ENCODE measurements at places on chromosomes 11 and 22.
A peak's percentile ranks its signal among the peaks of the same experiment; 100 is the strongest.

GRCh38 chr11:112235750-112236390 lies 9.6 kb downstream of the PTS start:
- no peak for DNase-seq

GRCh38 chr11:86278226-86278625 lies 23.8 kb upstream of the HIKESHI start:
- no peak for DNase-seq

DNA sequence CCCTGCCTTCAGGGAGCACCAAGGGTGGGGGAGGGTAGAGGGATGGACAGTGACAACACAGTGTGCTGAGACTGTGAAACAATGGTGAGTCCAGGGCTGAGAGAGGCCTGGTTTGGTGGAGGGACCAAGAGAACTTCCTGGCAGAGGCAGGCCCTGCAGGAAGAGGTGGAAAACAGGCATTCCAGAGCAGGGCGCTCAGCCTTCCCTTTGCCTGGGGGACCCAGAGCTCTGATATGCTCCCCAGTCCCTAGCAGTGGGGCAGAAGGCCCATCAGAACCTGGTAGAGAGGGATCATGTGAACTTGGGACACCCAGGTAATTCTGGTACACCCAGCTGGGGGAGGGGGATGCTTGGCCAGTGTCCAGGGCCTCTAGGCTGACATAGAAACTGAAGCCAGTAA lies 17.2 kb upstream of the UVRAG start:
- no peak for DNase-seq

DNA sequence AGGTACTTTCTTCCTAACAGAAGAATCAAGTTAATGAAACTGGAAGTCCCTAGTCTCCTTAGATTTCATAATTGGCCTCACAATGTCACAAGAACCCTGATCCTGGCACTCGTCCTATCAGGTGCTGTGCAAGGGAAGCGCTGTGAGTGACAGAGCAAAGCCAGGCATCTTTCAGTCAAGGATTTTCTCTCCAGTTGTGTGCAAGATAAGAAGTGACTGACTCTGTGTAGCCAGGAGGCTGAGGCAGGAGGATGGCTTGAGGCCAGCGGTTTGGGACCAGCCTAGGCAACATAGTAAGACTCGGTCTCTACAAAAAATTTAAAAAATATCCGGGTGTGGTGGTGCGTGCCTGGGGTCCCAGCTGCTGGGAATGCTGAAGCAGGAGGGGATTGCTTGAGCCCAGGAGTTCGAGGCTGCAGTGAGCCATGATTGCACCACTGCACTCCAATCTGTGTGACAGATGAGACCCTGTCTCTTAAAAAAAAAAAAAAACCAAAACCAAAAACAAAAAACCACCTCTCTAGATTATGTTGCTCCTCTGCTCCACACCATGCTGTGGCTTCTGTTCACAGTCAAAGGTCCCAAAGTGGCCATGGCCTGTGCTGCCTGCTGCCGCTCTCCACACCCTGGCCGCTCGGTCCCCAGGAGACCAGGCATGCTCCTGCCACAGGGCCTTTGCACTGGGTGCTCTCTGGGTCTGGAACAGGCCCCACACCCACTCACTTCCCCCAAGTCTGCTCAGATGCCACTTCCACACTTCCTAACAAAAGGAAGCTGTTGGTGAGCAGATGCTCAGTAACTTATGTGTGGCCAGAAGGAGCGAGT lies 54.2 kb upstream of the CLDN5 start:
- DNase-seq, result no peak

DNA sequence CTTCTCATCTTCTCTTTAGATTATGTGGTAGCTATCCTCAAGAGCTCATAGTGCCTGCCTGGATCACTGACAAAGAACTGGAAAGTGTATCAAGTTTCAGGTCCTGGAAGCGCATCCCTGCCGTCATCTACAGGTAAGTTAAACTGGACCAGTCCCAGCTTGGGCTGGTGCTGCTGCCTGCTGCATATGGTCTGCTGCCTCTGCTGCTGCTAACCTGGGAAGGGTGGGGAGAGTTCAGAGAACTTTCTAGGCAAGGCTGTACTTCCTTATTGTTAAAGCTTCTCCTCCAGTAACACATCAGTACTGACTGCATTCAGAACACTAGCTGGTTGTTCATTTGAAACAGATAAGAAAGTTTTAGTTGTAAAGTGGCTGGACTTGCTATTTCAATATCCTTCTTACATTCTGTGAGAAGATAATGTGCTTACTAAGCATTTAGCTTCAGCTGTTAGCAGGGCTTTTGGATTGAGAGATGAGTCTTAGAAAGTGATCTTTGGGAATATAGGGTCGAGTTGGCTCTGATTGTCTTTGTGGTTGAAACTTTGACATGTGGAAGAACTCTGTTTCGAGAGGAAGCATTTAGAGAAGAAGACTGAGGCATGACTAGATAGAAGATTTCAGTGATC lies 77.3 kb upstream of the HORMAD2 start:
- DNase-seq, result no peak

- DNase-seq, result no peak
Measured at GRCh38 chr11:1890856-1891830, 552 bp downstream of the PRR33 start.

GRCh38 chr11:84685976-84686375 lies 941.2 kb downstream of the DLG2 start:
- no peak for DNase-seq

- no peak for DNase-seq
Measured at GRCh38 chr11:69205743-69206612, 50.2 kb downstream of the SMIM38 start.

DNA sequence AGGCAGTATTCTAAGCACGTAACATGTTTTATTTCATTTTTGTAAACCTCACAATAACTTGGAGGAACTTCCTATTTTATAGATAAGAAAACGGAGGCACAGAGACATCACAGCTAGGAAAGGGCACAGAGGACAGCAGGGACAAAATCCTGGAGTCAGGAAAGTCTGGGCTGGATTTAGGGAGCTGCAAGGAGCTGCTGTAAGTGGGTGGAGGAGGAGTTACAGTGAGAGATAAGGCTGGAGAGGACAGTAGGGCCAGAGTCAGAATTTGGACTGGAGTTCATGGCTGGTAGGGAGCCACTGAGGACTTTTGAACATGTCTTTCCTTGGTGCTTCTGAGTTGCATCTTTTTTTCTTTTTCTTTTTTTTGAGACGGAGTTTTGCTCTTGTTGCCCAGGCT lies 32.2 kb upstream of the PTPRJ start:
- no peak for DNase-seq

DNA sequence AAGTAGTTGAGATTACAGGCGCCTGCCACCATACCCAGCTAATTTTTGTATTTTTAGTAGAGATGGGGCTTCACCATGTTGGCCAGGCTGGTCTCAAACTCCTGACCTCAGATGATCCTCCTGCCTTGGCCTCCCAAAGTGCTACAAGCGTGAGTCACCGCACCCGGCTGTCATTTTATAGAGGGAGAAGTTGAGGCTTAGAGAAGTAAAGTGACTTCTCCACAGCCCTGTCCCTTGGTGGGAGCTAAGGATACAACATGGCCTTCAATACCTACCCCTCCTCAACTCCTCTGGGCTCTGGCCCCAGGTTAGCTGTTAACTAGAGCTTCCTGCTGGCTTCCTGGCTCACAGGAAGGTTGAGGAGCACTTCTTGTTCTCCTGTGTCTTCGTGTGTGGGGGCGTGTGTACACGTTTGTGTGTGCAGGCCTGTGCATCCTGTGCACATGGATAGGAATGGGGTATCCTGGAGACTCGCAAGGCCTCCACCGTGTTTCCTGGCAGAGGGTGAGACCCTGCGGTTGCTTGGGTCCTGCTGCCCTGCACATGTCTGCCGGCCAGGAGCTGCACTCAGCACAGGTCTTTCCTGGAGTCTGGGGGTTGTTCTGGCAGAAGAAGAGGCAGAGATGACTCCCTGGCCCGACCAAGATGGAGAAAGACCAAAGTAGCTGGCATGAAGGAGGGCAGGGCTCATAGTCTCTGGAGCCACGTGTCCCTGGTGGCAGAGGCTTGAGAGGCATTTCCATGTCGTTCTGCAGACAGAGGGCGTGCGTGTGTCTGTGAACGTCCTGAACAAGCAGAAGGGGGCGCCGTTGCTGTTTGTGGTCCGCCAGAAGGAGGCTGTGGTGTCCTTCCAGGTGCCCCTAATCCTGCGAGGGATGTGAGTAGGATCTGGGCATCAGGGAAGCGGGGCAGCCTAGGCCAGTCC lies 2.4 kb downstream of the SIDT2 start:
- DNase-seq, result peak; percentile 65

DNA sequence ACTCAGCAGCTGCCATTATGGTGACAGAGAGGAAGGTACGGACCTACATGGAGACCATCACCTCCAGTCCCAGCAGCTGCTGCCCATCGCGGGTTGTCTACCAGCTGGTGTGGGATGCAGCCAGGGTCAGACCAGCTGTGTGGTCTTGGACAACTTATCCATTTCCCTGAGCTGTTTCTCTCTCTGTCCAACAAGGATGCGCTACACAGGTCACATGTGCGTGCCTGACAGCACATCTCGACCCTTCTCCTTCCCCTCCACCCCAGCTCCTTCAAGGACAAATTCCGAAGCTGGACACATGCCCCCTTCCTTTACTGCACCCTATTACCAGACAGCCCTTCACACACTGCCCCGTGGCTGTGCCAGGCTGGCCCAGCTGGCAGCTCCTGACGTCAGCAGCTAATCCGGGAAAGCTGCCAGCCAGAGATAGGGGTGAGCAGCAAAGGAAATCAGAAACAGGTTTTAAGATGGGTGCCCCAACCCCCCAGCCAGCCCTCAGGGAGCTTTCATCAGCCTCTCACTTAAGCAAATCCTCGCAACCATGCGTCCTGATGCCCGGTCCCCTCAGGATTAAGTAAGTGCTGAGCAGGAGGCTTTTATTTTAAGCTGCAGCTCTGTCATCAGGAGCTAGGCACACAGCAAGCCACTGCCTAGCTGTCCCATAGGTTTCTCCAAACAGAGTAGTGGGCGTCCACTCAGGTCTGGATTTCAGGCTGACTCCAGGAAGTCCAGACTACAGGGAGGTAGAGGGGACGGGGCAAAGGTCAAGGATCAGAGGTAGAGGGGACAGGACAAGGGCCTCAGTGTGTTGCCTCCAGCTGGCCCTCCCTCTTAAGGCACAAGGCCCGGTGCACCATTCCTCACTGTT lies 20.3 kb downstream of the TEF start:
- DNase-seq, result no peak

- DNase-seq, result no peak
Measured at GRCh38 chr11:120929090-120929489, 94.8 kb upstream of the TBCEL start.

- no peak for DNase-seq
Measured at GRCh38 chr11:132601875-132602274, 930.4 kb downstream of the OPCML start.

DNA sequence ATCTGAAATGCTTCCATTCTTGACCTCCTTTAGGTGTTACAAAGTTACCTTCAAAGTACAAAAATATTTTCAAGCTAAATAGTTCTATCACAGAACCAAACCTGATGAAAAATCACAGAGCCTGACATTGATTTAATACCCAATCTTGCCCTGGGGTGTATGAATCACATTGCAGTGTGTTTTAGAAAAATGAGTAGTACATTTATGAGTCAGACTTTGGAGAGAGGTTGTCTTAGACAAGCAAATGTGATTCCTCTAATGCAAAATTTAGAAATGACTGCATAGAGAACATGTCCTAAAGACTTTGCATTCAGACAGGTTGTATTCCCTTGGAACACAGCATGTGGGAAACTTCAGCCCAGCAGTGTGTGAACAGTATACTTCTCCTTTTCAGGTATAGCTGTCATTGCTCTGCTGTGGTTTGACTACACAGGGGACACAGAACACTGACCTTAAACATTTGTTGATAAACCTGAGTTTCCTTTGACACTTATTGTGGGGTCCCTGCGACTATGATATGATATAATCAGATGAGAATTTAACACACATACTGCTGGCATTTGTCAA lies 972.1 kb downstream of the JRKL start:
- DNase-seq, result no peak

DNA sequence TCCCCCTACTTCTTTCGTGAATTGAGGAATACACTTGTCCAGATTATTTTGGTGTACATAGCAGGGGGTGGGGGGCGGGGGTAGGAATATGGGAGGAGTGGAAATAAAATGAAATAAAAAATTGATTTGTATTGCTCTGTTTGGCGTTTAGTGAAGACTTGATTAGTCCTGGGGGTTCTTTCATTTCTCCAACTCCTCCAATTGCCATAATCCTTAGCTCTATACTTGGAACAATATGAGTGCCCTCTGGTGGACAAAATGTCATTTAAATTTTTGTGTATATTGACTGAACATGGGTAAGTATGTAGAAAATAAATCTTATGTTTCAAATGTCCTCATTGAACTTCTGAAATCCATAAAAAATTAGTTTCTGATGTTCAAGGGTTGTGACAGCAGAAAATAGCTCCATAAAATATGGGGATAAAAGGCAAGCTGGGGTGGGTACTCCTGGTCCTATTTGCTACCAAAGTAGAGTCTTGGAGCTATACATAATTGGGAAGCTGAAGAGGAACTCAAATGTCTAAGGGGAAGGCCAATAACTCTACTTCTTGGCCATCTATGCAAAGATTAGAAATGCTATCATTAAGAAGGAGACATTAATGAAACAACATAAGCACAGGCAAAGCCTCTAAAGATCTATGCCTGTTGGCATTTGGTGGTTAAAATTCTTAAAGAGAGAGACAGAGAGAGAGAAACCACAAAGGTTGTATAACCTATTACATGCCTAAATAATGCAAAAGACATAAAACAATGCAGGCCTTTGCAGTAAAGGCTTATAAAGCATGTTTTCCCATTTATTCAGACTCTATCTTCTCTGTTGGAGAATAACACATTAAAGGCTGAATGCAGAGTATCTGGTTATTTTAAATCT lies 421.6 kb downstream of the METTL15 start:
- DNase-seq, result peak; percentile 36

DNA sequence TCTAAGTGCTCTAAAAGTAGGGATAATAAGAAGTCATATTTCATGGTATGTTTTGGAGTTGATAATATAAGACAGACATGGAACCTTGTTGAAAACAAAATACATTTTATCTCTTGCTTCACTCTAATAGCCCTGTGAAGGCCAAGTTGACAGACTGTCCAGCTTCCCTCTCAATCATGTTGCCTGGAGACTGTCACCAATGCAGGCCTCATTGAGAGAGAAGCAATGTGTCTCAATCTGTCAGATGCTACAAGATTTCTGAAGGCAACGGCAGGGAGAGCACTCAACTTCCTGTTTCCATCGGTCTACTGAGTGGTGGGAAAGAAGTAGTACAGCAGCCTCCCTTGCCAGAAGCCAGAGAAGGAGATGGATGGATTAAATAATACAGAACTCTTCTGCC lies 23.6 kb upstream of the FJX1 start:
- DNase-seq, result peak; percentile 27

- no peak for DNase-seq
Measured at GRCh38 chr11:27241311-27242122, 121.5 kb downstream of the CCDC34 start.

DNA sequence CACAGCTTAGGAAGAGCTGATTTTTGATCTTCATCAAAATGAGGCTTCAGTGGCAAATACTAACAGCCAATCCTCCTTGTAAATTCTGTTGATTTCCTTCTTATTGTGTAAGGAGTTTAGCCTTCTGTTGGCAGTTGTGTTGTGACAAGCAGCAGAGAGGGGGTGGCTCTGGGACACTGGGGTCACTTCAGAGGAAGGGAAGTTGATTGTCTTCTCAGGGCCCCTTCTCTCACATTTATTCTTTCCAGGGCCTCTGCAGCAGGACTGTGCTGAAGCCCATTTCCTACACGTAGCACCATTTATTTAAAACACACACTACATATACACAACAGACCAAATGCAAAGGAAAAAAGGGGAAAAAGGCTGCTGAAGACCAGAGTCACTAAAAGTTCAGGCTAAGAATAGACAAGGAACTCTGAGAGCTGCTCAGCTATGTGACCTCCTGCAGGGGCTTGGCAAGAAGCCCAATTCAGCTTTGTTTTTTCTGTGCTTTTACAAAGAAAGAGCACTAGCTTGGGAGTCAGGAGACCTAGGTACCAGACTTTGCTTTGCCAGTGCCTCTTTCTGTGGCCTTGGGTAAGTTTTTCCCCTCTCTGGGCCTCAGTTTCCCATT lies 28.3 kb upstream of the UPB1 start:
- DNase-seq, result peak; percentile 24

All from AML-193 (cell line).